Stimulated activated CD4-positive, alpha-beta T cell treated with anti-CD3 and anti-CD28 coated beads, Interleukin-12 subunit alpha, Interleukin-12 subunit beta, amount 100 ng/mL, for 4 hours (primary cell): ENCODE measurements at places on chromosomes 2 and 18.
A peak's percentile ranks its signal among the peaks of the same experiment; 100 is the strongest.

DNA sequence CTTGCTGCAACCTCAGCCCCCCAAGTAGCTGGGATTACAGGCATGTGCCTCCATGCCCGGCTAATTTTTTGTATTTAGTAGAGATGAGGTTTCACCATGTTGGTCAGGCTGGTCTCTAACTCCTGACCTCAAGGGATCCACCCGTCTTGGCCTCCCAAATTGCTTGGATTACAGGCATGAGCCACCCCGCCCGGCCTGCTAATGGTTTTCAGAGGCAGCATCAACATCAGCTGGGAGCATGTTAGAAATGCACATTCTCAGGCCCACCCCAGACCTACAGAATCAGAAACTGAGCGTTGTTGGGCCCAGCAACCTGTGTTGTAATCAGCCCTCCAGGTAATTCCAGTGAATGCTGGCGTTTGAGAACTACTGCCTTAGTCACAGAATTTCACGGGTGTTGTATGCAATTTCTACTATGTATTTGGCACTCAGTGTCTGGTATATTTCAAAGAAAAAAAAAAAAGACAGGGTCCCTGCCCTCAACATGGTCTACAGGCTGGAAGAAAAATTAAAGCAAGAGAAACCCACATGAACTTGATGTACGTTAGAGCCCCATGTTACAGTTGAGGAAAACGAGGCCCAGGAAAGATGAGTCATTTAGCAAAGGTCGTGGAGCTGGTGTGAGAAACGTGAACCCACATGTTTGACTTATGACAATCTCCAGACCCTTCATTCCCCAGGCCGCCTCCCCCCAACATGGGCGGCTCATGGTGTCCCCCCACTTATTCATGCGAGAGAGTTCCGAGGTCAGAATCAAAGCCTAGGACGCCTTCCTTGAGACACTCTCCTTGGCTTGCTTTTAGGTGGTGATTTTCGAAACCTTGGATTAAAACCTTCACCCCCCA is 35.3 kb downstream of the SH3BP4 start:
- no peak for DNase-seq

DNA sequence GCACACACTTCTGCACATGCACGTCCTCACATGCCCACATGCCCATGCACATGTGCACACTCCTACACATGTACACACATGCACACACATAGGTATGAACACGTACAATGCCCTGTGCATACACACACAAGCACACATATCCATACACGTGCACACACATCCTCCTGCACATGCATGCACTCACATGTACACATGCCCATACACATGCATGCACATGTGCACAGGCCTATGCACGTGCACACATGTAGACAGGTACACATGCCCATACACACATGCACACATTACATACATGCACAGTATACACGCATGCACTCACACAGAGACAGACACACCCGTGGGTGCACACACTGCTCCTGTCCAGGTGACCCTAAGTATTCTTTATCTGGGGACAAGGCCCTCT is 34.3 kb downstream of the GPC1 start:
- DNase-seq: no peak

- DNase-seq: no peak
Measured at GRCh38 chr2:120308038-120308910, 37.7 kb upstream of the INHBB start.

DNA sequence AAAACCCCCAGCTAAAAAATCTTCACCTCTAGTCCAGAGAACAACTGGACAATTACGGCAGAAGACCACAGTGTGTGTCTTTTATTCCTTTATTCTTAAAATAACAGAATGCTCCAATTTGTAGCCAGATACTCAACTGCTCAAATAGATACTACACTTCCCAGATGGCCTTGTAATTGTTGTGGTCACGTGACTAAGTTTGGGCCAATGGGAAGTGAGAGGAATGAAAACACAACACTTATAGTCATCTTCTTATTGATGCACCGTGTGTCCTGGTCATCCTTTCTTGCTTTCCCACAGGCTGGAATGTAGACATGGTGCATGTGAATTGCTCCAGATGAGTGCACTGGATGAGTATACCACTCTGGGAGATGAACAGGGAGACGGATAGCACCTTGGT is 145.1 kb downstream of the CDC42EP3 start:
- no peak for DNase-seq

GRCh38 chr2:9777081-9777480 is 66.2 kb upstream of the TAF1B start:
- no peak for DNase-seq

DNA sequence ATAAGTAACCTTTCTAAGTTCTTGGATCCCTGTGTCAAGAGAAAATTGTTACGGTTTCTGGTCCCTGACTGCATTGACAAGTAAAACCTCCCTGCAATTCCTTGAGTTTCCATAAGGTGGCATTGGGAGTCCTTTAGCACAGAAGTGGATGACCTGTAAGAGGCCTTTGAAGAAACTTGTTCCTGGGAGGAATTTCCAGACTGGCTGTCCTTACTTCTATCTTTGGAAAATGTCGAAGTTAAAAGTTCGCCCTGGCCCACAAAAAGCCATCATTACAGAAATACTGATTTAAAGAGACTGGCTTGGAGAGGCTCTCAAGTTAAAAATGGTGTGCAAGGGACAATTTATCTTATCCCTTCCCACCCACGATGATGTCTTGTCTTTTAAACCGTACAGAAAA is 218.4 kb downstream of the CDH20 start:
- no peak for DNase-seq

- DNase-seq: no peak
Measured at GRCh38 chr2:28507796-28508764, 12.2 kb downstream of the PLB1 start.

- peak; percentile 33 for DNase-seq
Measured at GRCh38 chr2:8303322-8303832, 378.5 kb upstream of the ID2 start.

DNA sequence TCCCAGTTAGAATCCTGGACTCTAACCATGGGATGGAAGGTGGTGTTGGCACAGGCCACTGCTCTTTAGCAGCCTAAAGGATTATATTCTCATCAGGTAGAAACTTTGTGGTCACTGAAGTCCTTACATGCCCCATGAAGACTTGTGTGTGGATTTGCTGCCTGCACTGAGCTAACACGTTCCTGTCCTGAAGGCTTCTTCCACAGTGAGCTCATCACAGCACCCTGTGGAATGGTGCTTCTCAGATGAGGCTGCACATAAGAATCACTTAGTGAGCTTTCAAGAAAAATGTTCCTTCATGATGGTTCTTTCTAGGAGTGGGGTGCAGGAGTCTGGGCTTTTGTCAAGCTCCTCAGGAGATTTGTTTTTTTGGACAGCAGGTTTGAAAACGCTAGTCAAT is 26.8 kb downstream of the STAMBP start:
- DNase-seq: no peak
